Ovary (tissue), 10 donors: ENCODE measurements at places on chromosomes 3 and 15.

DNA sequence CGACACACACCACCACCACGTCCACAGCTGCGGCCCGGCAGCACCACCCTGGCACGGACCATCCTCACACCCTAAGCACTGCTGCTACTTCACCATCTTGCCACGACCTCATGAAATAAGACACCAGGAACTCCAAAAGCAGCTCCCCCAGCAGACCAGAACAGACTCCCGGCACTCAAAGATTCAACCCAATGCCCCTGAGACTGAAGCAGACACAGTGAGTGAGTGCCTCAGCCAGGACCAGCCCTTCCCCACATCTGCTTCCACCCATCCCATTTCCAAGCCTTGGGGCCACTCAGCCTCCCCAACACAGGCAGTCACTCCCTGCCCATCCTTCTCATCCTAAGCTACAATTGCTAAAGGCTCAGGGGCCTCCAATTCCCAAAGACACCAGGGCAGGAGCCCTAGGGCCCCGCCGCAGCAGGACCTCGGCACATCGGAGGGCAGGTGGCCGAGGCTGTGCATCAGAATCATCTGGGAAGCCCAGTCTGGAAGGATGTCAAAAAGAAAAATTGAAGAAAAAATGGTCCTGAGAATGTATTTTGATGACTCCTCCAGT, 18.4 kb upstream of the OCA2 start:
- DNase-seq, result no peak

DNA sequence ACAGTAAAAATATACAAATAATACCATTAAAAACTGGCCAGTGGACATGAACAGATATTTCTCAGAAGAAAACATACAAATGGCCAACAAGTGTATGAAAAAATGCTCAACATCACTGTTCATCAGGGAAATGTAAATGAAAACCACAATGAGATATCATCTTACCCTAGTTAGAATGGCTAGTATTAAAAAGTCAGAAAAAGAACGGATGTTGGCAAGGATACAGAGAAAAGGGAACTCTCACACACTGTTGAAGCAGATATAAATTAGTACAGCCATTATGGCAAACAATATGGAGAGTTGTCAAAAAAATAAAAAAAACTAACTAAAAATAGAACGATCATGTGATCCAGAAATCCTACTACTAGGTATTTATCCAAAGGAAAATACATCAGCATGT, 222.7 kb upstream of the NAALADL2 start:
- DNase-seq, result no peak

DNA sequence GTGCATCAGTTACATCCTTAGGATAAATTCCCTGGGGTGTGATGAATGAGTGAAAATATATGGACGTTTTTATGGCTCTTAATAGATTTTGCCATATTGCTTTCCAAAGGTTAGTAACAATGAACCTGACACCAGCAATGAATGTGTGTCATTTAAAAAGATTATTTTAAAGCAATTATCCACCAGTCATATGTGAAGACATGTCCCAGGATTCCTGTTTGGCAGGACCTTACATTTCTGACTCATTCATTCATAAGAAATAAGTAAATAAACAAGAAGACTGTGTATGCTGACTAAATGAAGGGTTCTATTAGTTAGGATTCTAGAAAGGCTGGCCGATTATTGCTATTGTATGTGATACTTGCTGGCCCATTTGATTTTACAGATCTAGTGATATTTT, 201.5 kb downstream of the SOX2 start:
- no peak for DNase-seq

DNA sequence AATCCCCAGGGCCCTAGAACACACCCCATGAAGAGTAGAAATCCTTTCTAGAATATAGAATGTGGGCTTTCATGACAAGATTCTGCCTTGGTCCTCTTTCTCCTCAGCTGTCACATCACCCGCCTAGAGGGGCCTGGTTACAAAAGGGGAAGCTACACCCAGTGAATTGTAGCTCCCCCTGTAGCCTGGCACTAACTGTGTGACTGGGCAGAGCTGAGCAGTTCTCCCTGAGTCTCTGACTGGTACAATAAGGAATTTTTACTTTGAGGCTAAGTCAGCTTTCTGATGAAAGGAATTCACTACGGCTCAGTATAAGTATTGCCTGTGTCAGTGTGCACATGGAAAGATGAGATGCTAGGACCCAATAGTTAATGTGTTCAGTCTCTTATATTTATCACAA, 28.7 kb upstream of the ZNF148 start:
- DNase-seq, result no peak

GRCh38 chr3:150972366-150973071, at the start of gene CLRN1:
TSS of gene CLRN1 (minus strand) at chr3:150972727. CDS start at chr3:150972708, 19 bp downstream.
- DNase-seq, result no peak

DNA sequence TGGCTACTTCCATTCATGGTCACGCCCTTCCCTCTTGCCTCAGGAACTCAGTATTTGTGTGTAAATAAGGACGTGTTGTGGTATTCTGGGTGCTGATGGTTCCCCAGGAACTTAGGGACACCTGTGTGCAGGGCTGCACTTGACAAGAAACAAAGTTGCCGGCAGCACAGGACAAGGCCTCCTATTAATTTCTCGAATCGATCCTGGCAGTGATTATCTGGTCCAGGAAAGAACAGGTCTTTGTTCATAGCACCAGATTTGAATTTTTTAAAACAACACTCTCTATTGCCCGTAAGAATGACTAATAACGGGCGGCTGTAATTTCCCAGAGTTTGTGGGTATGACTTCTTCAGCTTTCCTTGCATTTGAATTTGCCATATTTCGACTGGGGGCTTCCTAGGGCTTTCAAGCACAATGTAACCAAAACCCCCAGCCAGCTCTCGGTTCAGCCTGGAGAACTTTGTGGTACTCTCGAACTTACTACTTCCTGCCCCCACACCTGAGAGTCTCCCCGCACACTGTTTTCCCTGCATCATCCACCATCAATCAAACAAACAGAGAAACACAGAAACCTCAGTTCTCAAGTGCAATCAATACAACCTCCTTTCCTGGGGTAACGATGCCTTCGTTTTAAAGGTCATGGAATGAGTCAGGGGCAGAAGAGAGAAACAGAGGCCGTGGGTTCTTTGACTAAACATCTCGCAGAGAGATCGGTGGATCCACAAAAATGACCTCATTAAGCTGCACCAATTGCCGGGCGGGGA, 241.7 kb upstream of the ICE2 start:
- DNase-seq, result no peak

- no peak for DNase-seq
Measured at GRCh38 chr15:73146419-73146818, 94.2 kb downstream of the NEO1 start.

DNA sequence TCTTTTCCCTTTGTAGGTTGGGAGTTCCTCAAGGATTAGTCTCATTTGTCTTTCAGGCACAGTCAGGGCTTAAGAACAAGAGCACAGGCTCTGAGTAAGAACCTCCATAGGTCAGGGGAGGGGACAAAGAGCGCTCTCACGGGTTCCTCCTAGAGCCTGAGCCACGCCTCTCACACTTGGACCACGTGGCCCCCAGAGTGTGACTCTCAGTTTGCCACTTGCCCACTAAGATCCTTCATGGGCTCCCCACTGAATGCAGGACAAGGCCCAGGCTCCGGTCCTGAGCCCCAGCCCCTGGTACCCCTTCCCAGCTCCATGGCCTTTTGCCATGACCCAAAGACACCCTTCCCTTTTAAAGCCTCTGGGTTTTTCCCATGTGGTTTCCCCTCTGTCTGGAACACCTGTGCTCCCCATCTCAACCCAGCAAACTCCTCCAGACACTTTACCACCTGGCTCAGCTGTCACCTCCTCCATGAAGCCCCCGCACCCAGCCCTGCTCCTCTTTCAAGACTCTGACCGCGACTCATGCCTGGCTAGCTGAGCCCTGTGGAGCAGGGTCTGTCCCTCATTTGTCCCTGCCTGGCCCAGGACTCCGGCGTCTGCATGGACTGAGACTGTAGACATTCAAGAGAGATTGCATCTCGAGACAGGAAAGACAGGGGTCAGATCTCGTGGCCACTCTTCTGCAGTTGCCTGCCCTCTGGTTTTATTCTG, 32.7 kb downstream of the IQSEC1 start:
- DNase-seq, result no peak

DNA sequence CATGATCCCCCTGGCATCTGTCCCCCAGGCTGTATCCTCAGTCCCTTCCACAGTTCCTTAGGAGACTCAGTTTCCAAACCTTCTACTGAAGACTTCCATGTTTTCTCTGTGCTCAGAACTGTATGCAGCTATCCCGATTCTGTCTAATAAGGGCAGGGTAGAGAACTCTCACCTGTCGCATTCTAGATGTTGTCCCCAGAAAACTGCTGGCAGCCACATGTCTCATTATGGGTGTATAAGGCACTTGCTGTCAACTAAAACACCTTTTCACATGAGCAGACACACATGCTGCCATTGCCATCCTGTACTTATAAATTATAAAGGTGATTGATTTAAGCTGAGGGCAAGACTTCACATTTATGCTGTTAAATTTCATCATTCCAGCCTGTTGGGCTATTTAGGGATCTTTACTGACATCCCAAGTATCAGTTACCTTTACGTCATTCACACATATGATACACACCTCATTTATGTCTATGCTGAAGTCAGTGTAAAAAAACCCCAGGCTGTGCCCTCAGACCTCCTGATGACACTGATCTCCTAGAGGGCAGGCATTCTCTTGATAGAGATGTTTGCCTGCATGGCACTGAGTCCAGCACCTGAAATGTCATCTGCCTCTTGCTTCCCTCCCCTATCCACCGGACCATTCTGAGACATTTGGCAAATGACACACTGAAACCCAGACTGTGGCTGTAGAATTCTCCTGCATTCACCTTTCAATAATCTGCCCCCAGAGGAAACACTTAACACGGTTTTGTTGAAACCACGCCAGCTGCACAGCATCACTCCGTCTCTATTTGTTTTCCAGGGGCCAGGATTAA, 35.8 kb downstream of the BTD start:
- no peak for DNase-seq

GRCh38 chr3:135844386-135844785, 121.1 kb upstream of the PPP2R3A start:
- DNase-seq, result no peak

DNA sequence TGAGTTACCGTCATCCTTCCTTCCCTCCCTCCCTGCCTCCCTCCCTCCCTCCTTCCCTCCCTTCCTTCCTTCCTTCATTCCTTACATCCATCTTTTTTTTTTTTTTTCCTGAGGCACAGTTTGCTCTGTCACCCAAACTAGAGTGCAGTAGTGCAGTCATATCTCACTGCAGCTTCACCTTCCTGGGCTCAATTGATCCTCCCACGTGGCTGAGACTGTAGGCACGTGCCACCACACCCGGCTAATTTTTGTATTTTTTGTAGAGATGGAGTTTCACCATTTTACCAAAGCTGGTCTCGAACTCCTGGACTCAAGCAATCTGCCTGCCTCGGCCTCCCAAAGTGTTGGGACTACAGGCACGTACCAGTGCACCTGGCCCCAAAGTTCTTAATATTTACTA, 25.8 kb downstream of the USP3 start:
- DNase-seq, result no peak

DNA sequence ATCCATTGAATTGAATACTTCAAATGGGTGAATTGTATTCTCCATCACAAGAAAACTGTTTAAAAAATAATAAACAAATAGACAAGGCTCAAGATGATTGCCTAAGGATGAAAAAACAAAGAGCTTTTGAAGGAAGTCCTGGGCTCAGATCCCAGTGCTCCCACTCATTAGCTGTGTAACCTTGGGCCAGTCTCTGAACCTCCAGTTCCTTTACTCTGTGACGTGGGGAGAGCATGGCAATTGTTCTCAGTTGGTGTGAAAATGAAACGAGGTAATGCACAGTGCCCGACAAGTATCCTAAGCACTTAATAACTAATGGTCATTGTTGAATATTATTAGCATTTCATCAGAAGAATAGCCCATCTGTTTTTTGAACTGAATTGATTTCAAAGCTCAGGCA, 40.7 kb downstream of the TNIK start:
- DNase-seq, result no peak

GRCh38 chr3:154862265-154862664, 217.9 kb upstream of the MME start:
- DNase-seq, result no peak

DNA sequence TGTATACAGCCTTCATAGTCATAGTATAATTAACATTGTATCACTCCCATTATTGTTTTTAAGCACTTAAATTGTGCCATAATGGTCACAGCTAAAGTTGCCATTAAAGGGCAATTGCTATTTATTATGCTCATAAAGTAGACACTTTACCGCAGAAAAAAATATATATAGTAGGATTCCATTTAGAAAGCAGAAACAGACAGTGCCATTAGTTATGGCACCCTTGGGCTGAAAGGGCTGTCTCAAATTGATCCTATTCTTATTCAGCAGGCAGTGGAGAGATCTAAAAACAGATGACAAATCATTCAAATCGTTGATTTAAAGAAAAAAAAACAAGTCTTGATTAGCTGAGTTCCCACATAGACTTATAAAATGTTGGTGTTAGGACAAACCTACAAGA, 514.2 kb upstream of the ROBO2 start:
- DNase-seq, result no peak

GRCh38 chr3:53824795-53825194, 21.4 kb downstream of the CHDH start:
- DNase-seq, result no peak

DNA sequence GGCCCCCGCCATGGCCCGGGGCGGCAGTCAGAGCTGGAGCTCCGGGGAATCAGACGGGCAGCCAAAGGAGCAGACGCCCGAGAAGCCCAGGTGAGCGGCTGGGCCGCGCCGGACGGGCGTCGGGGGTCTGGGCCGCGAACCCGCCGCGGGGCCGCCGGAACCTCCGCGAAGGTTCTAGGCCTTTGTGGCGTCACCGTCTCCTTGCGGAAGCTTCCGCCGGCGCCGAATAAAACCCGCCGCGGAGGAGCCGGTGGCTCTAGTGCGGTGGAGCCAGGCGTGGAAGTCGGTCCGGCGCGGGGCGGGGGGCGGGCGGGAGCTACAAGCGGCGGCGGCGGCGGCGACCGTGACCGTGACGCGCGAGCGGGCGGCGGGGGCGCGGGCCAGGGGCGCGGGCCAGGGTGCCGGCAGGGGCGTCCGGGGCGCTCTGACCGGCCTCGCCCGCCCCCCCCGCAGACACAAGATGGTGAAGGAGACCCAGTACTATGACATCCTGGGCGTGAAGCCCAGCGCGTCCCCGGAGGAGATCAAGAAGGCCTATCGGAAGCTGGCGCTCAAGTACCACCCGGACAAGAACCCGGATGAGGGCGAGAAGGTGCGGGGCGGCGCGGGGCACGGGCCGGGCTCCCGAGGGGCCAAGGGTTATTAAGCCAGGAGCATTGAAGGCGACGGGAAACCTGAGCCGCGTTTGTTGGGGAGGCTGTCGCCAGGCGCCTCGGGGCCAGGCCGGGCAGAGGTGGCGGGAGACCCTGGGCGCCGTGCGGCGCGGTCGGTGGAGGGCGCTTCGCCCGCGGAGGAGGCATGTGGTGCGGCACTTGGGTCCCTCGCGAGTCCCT, at the start of gene DNAJA4:
DNAJA4 (plus strand) TSS at position 259 of the 833 bp plus-strand sequence; CDS start at position 461, 202 bp downstream.
- DNase-seq, result peak; percentile 53

DNA sequence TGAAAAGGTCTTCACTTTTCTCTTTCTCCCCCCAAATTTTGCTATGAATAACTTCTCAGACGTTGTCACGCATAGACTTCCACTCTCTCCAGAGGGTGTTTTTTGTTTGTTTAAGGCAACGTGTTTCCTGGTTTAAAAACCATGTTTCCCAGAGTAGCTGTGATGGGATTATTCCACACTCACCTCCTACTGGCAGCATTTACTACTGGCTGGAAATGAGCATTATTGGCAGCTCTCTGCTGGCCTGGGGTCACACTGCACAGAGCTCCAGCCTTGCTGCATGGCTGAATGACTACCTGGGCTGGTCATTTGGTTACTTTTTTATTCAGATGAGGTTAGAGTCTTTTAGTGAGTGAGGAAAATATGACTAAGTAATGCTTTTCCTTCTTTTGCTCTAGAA, 65.2 kb downstream of the RARB start:
- no peak for DNase-seq
